ENCODE measurements at places on chromosomes 5 and 9.
A peak's percentile ranks its signal among the peaks of the same experiment; 100 is the strongest.

DNA sequence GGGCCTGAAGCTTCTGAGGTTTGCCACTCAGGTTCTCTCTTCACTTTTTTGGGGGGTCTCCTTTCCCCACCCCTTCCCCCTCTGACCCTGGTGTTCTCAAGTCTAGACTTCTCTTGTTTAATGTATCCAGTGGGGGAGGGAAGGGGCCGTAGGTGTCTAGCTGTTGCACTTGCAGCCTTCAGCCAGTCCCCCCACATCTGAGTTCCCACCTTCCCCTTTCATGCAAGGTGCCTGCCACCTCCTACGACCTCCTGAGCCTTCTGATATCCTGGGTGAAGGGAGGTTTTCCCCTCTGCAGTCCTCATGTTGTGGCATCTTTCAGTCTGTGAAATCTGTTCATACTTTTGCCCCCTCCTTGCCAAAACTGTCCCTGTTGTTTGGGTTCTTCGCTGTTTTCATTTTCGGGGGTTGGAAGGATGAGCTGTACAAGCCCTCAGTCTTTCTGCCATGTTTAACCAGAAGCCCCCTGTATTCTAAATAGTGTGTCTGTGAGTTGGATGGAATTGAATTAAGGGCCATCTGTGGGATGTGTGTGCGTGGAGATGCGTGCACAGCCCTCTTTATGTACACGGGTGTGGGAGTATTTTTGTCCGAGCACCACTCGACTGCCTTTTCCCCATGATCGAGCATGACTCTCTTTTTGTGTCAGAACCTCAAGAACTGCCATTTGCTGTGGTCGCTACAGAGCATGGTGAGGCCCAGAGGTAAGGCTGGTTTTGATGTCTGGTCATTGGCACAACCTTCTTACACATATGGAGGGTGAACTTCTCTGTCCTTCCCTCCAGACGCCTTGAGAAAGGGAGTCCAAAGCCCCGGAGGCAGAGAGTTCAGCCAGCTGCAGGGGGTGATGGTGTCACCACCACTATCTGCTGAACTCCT lies 23.6 kb downstream of the PRRC2B start:
- no peak for DNase-seq

- no peak for DNase-seq
Observed at GRCh38 chr9:96232539-96233241, 69.3 kb downstream of the HSD17B3 start.

- DNase-seq = no peak
Observed at GRCh38 chr5:76638479-76638878, 15.3 kb upstream of the F2RL2 start.

DNA sequence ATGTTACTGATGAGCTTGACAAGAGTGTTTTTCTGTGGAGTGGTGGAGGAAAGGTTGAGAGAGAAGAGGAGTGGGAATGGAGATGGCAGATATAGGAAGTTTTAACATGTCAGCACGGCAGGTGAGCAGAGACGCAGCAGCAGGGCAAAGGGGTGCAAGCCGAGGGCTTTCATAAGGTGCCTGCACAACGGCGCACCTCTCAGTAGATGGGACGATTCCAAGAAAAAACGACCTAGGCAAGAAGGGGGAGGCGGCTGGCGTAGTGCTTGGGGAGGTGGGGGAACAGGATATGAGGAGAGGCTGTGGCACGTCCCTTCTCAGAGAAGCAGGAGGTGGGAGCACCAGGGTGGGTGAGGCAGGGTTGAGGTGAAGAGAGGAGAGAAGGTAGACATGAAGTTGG lies 24.5 kb downstream of the ARPC5L start:
- no peak for DNase-seq

GRCh38 chr9:106326493-106326892 lies 536.5 kb upstream of the ZNF462 start:
- DNase-seq = no peak

DNA sequence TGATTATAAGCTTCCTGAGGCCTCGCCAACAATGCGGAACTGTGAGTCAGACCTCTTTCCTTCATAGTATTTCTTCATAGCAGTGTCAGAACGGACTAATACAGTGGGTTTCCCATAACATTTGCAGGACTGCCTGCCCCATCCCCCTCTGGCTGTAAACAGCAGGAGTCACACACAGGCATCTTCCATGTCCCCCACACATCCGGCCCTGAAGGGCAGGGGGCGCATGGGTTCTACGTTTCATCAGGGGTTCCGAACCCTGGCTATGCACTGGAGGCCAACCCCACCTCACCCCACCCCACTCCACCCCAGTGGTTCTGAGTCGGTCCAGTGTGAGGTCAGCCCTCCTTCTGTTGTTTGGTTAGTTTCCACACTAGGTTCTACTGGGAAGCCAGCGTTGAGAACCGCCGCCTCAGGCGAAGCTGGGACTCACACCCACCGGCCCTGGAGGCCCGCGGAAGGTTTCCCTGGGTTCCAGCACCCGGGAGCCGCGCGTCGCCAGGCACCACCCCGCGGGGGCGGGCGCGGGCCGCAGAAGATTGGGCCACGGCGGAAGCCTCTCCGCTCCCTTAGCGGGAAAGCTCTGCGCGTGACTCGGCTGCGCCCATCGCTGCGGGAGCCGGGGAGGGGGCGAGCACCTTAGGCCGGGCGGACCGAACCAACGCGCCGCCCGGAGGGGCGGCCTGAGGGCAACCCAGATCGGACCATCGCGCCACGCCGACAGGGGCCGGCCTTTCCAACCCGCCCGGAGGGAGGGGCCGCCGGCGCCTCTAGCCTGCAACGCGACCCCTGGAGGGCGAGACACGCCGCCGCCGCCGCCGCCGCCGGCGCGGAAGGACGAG lies at the start of gene RUSC2:
RUSC2 (plus strand) TSS at position 799 of the 842 bp plus-strand sequence. CDS start 56,411 bp downstream, outside the sequence.
- peak; percentile 23 for DNase-seq

All from activated gamma-delta T cell treated with Interleukin-2 at 50 U/mL for 16 hours (primary cell).